ENCODE measurements at places on chromosomes 4 and X.

GRCh38 chr4:26450418-26450817 is 39.9 kb downstream of the CCKAR start:
- DNase-seq: no peak

DNA sequence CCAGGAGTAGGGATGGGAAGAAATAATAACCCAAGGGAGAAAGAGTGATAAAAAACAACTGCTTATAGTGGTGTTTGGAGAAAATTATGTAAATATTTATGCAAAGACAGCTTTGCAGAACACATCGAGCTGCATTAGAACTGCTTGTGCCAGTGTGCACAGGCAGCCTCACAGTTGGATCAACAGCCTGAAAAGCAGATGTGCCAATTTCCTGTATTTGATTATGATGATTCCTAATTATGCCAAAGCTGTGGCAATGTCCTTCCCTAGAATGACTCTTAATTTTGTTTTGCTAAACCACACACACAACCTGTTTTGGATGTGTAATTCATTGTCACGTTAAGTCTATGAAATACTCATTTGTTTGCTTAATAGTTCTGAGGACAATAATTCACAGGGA is 30.6 kb upstream of the ANTXR2 start:
- no peak for DNase-seq

DNA sequence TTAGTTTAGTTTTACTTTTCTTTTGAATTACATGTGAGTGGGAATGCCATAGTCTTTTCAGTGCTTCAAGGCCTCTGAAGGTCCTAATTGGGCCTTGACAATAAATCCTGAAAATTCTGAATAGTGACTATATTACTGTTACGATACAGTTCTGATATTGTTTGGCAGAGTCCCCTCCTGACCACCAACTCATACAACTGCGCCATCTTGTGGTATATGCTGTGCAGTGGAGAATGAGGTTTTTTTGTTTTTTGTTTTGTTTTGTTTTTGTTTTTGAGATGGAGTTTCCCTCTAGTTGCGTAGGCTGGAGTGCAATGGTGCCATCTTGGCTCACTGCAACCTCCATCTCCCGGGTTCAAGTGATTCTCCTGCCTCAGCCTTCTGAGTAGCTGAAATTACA is 56.6 kb upstream of the CHRDL1 start:
- peak; percentile 4 for DNase-seq

- DNase-seq: no peak
Measured at GRCh38 chr4:38572793-38573192, 91.2 kb upstream of the KLF3 start.

DNA sequence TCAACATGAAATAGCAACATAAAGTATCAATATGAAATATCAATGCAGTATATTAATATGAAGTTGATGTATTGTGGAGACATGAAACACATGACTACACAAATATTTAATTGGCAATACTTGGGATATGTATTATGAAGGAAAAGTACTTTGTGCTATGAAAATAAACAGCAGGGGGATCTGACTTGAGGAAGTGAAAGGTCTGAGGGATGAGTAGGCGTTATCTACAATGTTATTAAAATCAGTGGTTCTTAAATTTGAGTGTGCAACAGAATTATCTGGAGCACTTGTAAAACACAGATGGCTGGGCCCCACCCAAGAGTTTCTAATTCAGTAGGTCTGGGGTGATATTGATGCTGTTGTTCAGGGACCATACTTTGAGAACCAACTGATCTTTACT is 27.4 kb upstream of the ARX start:
- DNase-seq: no peak

- no peak for DNase-seq
Measured at GRCh38 chrX:42085836-42086235, 162.5 kb upstream of the CASK start.

GRCh38 chrX:9458516-9459078 is 6.3 kb upstream of the TBL1X start:
- no peak for DNase-seq

DNA sequence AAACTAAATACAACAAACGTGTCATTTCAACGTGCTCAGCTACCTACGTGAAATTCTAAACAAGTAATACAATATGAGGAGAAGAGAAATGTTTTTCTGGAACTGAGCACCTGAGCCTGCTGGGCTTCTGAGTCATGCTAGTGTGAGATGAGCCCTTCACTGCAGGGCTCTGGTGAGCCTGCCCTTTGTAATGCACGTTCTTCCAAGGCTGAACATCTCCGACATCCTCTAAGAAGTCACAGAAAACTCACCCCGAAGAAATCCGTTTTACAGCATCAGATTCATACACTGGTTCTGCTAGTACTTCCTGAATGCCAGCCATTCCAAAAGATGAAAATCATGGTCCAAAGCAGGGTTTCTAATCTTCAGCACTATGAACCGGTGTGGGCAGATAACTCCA is 157.1 kb downstream of the AMELX start:
- DNase-seq: no peak

- DNase-seq: no peak
Measured at GRCh38 chrX:7606039-7606652, 236.8 kb upstream of the VCX start.

- no peak for DNase-seq
Measured at GRCh38 chr4:25486171-25486570, 109.1 kb downstream of the ANAPC4 start.

DNA sequence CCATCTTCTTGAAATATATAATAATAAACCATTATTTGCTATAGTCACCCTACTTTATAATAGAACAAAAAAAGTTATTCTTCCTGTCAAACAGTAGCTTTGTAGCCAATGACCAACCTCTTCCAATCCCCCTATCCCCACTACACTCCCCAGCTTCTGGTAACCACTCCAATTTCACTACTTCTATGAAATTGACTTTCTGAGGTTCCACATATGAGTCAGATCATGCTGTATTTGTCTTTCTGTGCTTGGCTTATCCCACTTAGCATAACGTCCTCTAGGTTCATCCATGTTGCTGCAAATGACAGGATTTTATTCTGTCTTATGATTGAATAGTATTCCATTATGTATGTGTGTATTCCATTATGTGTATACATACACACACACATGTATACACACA is 809.7 kb upstream of the NDST4 start:
- no peak for DNase-seq

DNA sequence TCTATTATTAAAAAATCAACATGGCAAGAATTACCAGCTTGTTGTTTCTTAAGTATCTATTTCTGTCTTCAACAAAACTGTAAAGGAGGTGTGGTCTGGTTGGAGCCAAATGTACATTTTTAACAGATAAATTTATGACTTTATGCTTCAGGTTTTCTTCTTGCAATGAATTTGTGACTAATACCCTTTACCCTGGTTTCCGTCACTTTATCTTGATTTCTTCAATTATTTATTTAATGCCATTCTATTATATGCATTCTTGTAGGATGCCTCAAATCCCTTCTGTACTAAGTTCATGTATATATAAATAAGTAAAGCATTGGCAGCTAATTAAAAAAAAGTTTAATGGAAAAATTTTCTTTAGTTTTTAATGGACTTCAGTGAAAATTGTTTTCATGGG is 41.5 kb upstream of the ANXA3 start:
- no peak for DNase-seq

DNA sequence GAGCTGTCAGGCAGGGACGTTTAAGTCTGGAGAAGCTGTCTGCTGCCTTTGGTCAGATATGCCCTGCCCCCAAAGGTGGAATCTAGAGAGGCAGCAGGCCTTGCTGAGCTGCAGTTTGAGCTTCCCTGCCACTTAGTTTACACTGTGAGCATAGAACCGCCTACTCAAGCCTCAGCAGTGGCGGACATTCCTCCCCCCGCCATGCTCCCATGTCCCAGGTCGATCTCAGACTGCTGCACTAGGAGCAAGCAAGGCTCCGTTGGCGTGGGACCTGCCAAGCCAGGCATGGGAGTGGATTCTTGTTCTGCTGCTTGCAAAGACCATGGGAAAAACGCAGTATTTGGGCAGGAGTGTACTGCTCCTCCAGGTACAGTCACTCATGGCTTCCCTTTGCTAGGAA is 24.3 kb downstream of the PLK4 start:
- DNase-seq: no peak

DNA sequence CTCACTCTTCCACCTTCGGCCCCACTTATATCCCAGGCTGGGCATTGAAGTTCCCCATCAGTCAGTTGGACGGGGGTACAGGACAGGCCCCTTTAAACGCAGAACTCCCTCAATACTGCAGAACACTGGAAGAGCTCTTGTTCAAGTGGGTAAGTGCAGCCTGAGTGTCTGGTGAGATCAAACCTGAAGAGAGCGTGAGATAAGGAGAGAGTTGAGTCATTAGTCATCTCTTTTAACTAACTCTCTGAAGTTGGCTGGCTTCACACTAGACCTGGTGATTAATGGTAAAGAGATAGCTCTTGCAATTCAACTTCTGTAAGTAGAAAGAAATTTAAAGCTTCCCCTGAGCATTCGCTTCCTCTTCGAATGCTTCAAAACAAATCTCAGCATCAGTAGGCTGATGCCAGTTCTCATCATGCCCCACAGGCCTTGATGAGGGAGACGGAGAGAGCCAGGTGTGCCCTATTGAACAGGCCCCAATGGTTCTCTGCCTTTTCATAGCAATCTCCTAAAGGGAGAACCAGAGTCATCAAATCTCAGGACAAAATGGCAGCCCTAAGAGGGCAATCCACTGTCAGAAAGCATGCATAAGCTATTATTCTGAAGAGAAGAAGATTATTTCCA is 41.0 kb upstream of the JADE1 start:
- DNase-seq: no peak

GRCh38 chr4:182547435-182547834 is 304.2 kb downstream of the TENM3 start:
- DNase-seq: no peak

DNA sequence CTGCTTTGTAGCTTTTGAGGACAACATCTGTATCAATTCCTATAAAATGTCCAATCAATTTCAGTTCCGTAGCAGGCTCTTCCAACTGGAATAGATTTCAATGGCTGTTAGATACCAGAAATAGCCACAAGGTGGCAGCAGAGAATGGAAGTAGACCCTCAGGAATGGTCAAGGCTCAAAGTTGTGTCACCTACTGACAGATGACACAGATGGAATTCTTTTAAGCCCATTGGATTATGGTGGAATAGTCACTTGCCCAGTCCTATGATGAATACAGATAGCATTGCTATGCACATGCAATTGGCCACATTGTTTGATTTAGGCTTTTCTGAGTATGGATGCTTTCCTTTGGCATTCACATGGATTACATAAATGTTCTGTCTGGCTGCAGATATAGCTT is 130.4 kb upstream of the RADX start:
- peak; percentile 48 for DNase-seq

DNA sequence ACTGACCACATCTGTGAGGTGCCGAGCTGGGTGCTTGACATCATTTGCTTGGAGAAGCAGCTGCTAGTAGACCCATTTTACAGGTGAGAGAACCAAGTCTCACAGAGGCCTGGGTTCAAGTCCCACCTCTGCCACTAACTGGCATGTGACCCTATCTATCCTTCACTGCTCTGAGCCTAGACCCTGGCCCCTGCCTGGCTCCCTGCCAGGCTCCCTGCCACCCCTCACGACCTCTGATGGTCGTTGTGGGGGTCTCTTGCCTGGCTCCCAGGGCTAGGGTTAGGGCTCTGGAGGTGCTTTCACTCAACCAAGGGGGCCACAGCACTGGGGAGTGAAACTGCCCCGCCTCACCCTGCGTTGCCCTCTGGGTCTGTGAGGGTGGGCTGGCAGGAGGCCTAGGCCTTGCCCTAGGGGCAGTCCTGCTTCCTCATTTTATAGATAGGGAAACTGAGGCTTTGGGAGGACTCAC is 7.2 kb upstream of the ADD1 start:
- no peak for DNase-seq

DNA sequence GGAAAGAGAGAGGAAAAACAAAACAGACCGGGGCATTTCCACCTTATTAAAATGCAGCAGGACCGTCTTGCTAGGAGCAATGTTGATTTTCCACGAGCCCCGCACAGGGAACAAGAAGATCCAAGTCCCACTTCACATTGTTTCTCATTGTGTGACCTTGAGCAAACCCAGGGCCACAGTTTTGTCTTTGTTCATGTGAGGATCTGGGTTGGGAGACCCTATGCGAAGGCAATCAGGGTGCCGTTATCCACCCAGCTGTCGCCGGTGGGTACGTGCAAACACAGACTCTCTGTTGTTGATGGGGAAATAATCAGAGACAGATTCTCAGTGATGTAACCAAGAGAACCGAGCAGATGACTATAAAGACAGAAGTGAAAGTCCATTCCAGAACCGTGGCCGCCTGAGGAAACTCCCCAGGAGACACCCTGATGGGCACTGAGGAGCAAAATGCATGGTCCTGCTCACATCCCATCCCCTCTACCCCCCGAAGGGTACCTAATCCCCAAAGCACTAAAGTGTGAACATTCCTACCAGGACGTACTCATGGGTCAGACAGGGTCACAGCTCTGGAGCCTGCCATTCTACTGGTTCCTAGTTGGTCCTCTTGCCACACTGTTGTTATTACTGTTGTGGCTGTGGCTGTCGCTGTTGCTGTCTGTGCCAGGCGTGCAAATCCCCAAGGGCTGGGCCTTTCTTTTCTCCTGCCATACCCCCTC is 102.7 kb upstream of the RBPJ start:
- DNase-seq: no peak

DNA sequence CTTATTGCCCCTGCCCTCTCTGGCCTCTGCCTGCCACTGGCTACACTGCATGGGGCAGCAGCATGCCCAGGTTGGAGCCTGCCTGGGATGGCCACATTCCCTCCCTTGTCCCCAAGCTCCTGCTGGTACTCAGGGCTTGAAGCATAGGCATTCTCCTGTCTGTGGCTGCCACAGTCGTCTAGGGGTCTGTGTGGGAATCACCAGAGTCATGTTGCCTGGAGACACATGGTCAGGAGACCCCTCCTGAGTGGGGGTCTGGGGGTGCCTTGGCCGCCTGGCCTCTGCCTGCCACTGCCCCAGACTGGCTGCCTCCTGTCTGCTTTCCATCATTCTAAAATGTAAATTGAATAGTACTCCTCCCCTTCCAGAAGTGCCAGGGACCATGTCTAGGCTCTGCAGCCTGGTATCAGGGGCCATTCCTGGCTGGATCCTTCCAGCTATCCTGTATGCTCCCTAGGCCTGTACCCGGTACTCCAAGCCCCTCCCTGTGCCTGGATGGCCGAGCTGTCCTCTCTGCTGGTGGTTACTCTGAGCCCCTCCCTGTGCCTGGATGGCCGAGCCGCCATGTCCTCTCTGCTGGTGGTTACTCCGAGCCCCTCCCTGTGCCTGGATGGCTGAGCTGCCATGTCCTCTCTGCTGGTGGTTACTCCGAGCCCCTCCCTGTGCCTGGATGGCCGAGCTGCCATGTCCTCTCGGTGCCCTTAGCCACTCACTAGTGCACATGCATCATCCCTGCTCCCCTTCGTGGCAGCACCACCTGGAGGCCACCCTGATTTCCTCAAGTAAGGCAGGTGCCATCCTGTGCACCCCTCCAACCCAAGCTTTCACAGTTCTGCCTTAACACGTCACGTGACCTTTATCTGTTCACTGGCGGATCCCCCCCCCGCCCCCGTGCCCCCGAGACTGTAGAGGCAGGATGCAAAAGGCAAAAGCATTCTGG is 5.5 kb upstream of the NKX1-1 start:
- no peak for DNase-seq
